ENCODE measurements at places on chromosomes 16 and 17. TPM values are rescaled to one million over a fixed set of nuclear protein-coding genes. Genes with fewer than 3 reads are reported as not detected.

Gene OR2C1
- total RNA-seq, result 0.49 TPM

Gene PGS1
- 26.8 TPM for total RNA-seq

Gene SEBOX
- total RNA-seq, result not detected

Gene PRAC2
- not detected for total RNA-seq

Gene SPNS3
- under 0.01 TPM for total RNA-seq

Gene ZP2
- total RNA-seq, result not detected

Gene PMFBP1
- 0.49 TPM for total RNA-seq

Gene CDRT15
- not detected for total RNA-seq

Gene SEZ6L2
- total RNA-seq, result 58.5 TPM

Gene SPN
- total RNA-seq, result 0.25 TPM

Gene RUNDC3A
- total RNA-seq, result 78.2 TPM

Gene IRX5
- not detected for total RNA-seq

Gene MT3
- 12.8 TPM for total RNA-seq

Gene AARSD1
- total RNA-seq, result 24.8 TPM

Gene NECAB2
- total RNA-seq, result 3.0 TPM

Gene PRM1
- not detected for total RNA-seq

Gene IGFALS
- not detected for total RNA-seq

Gene RCVRN
- total RNA-seq, result not detected

Gene PDIA2
- 10.8 TPM for total RNA-seq

Gene WDR81
- total RNA-seq, result 8.9 TPM

Gene P2RX1
- under 0.01 TPM for total RNA-seq

Gene SEPTIN12
- total RNA-seq, result not detected

Gene TAC4
- total RNA-seq, result not detected

Gene CEP131
- total RNA-seq, result 7.9 TPM

Gene SAMD14
- total RNA-seq, result 30.5 TPM

Measured in temporal lobe (tissue), 4 donors.